ENCODE measurements at places on chromosomes 13 and 19. TPM values are rescaled to one million over a fixed set of nuclear protein-coding genes. Genes with fewer than 3 reads are reported as not detected.
A peak's percentile ranks its signal among the peaks of the same experiment; 100 is the strongest.

FUT6 gene
- total RNA-seq = not detected

RCBTB1 gene
- 26.9 TPM for total RNA-seq

DZIP1 gene
- total RNA-seq = 0.31 TPM

CACNG8 gene
- not detected for total RNA-seq

DNA sequence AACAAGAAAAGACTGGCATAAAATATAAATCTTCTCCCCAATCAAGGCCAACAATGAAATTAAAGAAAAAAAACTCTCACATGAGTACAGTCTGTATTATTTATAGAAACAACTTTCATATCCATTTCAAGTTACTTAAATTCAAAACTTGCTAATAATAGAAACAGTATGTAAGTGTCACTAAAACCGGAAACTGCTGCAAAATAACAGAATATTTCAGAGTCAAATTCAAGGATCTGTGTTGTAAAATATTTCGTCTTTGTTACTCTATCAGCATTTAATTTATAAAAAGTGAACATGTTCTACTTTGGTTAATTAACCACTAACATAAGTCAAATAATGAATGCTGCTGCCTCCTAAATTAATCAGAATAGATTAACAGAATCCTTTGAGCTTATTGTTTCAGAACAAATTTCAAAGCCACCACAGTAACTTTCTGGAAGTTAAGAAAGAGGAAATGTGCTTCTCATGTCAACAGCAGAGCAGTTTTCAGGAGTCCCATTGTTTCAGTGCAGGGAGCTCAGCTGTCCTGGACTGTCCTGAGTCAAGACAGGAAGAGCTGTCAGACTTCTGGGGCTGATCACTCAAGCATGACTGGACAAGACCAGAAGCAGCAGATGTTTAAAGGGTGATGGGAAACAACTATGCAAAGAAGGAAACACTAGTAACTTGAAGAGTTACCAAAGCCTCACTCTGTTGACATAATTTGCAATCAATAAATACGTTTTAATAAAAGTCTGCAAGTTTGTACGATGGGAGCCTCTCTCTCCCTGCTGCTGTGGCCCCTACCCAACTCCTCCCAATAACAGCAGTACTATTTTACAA, 76.9 kb downstream of the FOXO1 start:
- no peak for DNase-seq

DNA sequence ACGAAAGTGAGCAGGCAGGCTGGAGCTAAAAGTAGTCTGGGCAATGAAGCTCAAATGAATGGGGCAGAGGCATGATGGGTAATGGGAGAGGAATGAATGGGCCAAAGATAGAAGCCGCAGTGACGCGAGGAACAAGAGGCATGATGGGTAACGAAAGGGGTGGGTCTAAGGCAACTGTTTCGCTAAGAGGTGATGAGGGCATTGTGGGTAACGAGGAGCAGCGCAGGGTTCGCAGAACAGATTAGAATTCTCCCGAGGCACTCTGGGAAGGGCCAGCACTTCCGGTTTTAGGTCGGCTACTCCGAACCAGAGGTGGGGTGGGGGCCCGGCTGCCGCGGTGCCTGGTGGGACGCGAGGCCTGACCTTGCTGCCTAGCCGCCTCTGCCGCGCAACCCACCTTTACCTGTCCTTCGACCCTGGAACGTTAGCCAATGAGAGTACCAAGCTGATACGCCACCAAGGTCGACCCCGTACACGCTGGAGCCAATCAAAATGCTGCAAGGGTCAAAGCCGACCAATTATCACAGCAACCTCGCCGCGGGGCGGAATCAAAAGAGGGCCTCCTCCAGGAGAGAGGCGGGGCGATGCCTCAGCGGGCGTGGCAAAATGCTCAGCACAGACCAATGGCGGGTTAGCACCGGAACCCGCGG, 563 bp upstream of the TOMM40 start:
- peak; percentile 100 for DNase-seq

GRCh38 chr19:10109528-10109927, 2.0 kb upstream of the P2RY11 start:
- no peak for DNase-seq

DNA sequence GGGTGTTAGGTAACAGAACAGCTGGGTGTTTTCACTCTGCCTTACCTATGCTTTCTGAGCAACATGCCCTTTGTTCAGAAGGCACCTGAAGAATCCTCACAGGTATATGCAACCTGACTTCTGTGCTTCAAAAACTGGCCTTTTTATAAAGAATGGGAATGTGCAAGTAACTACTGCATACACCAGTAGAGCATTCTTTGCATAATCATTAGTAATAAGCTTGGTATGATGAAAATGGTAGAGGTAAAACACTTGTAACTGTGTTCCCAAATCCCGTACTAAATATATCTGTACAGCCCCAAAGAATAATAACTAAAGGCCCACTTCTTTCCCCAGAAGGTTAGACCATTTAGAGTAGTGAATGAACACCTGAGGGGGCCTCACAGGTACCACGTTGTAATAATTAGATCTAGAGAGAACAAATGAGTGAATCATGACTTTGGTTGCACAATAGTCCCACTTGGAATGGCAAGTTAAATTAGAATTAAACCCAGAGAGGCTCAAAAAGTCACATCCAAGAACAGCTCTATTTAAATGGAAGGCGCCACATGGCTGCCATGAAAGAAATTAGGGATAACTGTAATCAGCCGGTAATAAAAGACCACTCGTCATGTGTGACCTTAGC, 413.9 kb downstream of the KLF12 start:
- DNase-seq = no peak

GRIK5 gene
- total RNA-seq = 1.1 TPM

- no peak for DNase-seq
Observed at GRCh38 chr19:35556025-35556590, 7.3 kb downstream of the ATP4A start.

GRCh38 chr19:16207063-16207462, 9.4 kb downstream of the AP1M1 start:
- DNase-seq = no peak

DNA sequence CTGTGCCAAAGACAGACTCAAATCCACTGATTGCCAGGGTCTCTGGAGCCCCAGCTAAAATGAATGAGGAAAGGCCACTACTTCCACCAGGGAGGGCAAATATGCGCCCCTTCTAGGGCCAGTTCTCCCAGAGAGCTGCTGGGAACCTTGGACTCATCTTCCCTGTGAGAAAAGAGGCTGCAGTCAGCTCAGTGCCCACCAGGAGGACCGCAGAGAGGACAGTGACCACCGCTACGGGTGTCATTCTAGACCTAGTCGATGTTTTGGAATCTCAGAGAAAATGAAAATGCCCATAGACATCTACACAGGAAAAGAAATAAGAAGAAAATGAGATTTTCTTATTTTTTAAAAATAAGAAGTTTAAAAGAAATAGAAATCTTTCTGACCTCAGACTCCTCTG, 235.1 kb downstream of the UQCRFS1 start:
- no peak for DNase-seq

TPTE2 gene
- total RNA-seq = 0.30 TPM

RDH8 gene
- total RNA-seq = not detected

Measured in activated T-cell treated with anti-CD3 and anti-CD28 coated beads, Interleukin-2, amount 50 U/mL, for 72 hours (primary cell).